Renal pelvis (tissue), 12 donors: ENCODE measurements at places on chromosomes 11 and 22.
A peak's percentile ranks its signal among the peaks of the same experiment; 100 is the strongest.

DNA sequence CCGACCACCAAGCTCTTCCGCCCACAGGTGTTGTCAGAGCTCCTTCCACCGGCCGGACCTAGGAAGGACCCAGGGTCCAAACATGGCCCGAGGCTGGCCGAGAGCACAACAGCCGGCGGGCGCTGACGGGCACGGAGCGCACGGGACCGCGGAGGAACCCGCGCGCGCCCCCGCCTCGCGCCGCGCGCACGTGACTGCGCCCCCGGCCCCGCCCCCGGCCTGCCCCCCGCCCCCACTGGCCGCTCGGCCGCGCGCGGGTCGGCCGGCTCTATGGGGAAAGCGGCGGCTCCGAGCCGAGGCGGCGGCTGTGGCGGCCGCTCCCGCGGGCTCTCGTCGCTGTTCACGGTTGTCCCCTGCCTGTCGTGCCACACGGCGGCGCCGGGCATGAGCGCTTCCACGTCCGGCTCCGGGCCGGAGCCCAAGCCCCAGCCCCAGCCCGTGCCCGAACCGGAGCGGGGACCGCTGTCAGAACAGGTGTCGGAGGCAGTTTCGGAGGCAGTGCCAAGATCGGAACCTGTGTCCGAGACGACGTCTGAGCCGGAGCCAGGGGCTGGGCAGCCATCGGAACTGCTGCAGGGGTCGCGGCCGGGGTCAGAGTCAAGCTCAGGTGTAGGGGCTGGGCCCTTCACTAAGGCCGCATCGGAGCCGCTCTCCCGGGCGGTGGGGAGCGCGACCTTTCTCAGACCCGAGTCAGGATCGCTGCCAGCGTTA is at the start of gene OSBP2:
Gene OSBP2, plus strand, starts transcription at position 235 of the 711 bp plus-strand sequence. Its CDS starts 36 bp downstream, at position 271.
- DNase-seq, result peak; percentile 40

DNA sequence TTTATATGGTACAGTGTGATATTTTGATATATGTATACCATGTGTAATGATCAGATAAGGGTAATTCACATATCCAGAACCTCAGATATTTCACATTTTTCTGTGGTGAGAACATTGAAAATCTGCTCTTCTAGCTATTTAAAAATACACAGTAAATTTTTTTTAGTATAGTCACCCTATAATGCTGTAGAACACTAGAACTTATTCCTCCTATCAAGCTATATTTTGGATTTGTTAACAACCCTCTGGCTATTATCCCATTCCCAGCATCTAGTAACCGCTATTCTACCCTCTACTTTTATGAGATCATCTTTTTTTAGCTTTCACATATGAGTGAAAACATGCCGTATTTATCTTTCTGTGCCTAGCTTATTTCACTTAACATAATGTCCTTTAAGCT is 65.5 kb upstream of the SYT9 start:
- no peak for DNase-seq

GRCh38 chr11:79196950-79197349 is 243.9 kb downstream of the TENM4 start:
- DNase-seq, result no peak

GRCh38 chr11:1467270-1467669 is 19.3 kb downstream of the MOB2 start:
- no peak for DNase-seq

DNA sequence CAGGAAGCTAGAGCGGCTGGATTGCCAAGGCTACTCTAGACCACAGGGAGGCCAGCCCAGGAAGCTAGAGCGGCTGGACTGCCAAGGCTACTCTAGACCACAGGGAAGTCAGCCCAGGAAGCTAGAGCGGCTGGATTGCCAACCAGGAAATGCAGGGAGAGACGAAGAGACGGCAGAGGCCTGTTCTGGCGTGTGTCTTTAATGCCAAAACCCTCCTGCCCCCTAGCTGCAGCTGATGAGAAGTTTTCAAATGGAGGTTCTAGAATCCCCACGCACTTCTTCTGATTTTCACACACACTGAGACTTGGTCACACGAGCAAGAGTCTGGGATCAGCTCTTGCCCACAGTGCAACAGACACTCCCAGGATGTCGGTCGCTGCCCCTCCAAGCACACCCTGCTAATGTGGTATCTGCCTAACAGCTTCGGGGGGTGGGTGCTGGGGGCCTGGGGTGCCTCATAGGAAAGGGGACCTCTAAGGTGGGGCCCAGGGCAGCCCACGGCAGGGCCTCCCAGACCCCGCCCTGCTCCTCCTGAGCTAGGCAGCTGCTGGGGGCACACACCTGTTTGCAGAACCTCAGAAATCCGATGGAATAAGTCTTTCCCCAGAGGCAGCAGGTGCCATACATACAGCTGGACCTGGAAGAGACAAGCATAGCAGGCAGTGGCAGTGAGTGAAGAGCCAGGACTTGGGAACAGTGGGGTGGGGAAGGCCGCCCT is 28.5 kb downstream of the MAFF start:
- DNase-seq, result no peak

- DNase-seq, result no peak
These were observed 49.3 kb downstream of the HIRA start for GRCh38 chr22:19382240-19382639.
